ENCODE measurements at places on chromosomes 3 and 15.

DNA sequence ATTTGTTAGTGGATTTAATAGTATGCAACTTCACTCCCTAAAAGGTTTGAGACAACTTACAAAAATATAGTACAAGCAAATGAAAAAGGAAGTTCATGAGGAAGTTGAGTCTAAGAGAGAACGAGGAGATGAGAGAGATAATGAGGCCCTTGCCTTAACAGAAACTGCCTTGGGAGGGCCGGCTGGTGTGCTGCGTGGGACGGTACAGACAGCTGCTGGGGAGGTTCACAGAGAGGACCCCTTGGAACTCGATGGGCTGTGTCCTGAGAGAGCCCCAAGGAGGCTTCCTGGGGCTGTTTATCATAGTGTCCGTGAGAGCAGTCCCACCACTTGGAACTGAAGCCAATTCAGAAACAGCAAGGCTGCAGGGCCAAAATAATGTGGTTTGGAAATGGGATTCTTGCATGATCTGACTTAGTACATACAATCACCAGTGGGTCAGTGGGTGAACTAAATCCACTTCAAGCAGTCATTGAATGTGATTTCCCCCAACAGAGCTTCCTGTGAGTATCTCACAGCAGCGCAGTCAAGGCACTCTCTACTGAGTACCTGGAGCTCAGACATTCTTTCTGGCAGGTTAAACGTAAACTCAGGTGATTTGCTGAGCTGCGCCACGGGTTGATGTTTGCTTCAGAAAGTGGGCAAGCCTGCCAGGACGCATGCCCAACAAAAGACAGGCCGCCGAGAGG lies 90.8 kb downstream of the CRTC3 start:
- DNase-seq = no peak

DNA sequence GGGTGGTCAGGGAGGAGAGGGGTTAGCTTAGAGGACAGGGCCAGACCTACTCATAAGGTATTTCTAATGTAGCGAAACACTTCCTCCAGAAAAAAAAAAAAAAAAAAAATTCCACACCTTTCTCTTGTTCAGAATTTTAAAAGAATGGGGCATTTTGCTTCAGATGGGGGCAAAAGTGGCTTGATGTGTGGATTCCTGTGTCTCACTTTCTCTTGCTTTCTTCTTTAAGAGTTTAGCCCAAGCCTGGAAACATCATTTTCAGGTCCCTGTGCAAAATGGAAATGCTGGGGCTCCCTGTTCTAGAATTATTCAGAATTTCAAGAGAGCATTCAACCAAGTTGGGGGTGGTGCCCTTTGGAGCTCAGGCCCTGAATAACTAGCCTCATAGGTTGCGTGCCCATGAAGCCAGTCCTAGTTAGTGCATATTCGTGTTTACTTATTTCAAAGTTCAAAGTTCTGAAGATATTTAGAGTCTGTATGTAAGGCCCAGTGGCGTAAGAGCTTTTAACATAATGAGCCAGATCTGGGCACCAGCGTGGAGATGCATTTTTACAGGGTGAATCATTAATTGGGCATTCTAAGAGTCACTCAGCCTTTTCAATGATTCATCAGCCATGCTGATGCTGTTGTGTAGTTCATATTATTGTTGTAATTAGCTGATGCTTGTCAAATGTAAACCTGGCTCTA lies 104.5 kb downstream of the RPLP1 start:
- DNase-seq = no peak

DNA sequence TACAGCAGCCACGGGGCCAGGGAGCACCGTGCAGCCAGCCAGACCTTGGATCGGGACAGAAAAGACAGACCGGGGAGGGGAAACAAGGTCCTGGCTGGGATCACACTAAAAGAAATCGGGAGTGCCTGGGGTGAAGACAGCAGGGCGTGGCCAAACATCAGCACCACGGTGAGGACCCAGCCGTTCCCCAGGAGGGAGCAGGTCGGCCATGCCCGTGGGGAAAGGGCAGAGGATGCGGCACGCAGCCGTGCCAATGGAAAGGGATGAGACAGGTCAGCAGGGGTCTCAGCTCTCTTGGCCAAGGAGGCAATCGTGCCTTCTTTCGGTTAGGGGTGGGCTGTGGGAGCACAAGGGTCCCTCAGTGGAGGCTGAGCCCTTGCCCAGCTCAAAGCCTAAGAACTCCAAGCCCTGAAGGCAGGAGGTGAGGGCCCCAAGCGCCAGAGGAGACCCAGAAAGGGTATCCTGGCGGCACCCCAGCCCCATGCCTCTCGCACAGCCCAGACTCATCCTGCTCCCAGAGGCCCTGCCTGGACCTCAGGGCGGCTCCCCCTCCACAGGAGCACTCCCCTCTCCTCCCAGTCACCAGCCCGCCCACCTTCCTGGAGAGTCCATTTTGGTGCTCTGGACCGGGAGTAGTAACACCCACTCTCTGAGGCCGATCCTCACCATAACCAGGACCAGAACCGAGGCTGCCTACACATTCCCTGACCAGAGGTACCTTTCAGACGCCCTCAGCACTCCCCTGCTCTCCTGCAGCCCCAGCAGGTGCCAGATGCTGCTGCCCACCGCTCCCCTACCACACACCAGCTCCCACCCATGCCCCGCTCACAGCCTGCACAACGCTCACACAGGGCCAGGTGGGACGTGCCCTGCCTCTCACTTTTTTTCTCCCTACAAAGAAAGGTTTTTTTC lies 23.2 kb upstream of the OCA2 start:
- DNase-seq = no peak

GRCh38 chr3:42755681-42756578 lies 17.1 kb downstream of the CCDC13 start:
- no peak for DNase-seq

- DNase-seq = no peak
Observed at GRCh38 chr15:73522011-73522410, 79.0 kb downstream of the REC114 start.

- DNase-seq = no peak
Observed at GRCh38 chr15:98382139-98382538, 266.2 kb upstream of the IGF1R start.

GRCh38 chr3:33848624-33849347 lies 50.4 kb downstream of the PDCD6IP start:
- DNase-seq = no peak

- DNase-seq = no peak
Observed at GRCh38 chr3:186365202-186365974, 3.4 kb upstream of the DGKG start.

DNA sequence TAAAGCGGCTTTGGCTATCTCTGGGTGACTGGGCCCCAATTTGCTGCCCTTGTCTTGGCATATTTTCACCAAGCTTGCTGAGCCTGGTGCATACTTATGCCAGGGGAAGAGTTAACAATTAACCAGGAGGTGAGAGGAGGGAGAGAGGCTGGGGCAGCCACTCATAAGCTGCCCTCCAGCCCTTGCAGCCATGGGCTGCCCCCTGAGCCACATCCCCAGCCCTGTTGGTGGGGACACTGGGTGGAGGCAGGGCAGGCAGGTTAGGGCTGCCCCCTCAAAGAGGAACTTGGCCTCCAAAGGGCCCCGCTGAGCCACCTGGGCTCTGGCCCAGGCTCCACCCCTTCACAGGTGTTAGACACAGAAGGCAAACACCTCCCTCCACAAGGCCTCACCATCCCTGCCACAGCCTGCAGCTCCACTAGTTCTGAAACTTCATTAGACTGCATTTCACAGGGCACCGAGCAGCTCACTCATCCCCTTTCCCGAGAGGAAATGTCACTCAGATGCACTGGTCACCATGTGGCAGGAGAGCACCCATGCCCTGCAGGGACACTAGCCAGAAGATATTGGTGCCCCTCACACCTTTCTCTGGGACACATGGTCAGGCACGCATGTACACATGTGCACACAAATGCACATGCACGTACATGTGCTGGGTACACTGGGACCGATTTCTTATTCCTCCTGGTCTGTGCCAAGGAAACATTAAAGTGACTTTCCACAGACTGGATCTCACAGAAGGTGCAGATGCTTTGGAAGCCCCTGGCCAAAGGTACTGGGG lies 20.2 kb downstream of the AMOTL2 start:
- DNase-seq = no peak

- DNase-seq = no peak
Observed at GRCh38 chr3:187850258-187850921, 105.1 kb upstream of the BCL6 start.

DNA sequence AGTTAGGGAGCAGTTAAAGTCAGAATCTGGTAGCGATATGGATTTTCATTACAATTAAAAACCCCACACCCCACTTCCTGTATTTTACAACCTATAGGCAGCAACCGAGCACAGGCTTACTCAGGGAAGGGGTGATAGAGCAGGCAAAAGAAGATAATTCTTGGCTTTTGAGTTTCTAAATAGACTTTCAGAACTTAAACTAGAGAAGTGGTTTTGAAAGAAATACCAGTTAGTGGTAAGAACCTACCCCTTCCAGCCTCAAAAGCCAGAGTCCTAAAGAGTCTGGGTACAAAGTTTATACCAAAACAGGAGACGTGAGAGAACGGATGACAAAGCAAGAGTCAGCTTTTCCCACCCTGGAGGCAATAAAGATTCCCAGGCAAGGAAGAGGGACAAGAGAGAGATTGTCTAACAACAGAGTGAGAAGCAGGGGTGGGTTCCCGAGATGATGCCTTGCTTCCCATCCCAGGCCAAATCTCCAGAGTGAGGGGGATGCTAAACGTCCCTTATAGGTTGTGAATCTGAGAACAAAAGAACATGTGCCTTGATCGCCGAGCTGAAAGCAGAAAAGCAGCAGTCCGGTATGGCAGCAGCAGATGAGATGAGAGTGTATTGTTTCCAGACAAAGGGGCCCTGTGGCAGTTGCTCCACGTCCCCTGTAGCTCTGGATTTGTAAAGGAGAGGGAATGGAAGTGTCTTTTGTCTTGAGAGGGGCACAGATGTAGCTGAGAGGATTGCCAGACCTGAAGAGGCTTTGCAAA lies 36.8 kb downstream of the KLHL6 start:
- DNase-seq = no peak

- no peak for DNase-seq
Observed at GRCh38 chr3:18808429-18808828, 339.9 kb upstream of the KCNH8 start.

- no peak for DNase-seq
Observed at GRCh38 chr3:127758013-127758412, 64.3 kb downstream of the MGLL start.

DNA sequence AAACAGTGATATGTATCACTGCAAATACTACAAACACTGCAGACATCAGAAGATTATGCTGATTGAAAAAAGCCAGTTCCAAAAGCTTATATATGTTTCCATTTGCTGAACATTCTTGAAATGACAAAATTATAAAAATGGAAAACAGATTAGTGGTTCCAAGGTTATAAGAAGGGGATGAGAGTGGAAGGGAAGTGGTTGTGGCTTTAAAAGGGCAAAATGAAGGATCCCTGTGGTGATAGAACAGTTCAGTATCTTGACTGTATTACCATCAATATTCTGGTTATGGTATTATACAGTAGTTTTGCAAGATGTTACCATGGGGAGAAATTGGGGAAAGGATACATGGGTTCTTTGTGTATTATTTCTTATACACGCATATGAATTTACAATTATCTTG lies 77.8 kb downstream of the DZIP3 start:
- no peak for DNase-seq

DNA sequence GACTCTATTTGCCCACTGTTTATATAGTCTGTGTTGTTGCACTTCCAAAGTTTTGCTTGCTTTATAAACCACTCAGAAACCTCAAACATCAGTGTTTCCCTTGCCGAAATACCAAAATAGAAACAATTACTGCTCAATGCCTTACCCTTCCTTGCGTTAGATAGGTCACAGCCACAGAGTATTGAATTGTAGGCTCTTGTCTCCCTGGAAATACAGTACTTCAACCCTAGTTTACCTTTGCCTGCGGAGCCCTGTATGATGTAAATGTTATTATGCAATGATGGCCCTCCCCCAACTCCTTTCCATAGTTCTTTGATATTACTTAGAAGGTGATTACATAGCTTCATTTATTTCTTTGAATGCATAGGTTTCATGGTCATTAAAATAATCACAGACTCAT lies 44.2 kb downstream of the SOX2 start:
- no peak for DNase-seq

DNA sequence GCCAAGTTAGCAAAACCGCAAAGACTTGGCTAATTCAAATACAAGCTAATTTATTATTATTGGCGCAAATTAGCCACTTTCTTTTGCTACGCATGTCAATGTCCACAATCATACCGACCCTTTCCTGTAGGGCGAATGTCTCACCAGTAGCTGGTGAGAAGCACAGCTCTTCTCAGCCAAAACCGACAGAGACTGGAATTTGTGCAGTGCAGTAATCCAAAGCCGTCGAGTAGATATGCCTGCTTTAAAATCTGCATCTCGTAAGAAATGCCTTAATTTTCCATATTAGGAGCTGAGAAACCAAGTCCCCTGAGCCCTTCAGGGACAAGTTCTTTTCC lies 614 bp upstream of the MINDY2 start:
- DNase-seq = no peak

DNA sequence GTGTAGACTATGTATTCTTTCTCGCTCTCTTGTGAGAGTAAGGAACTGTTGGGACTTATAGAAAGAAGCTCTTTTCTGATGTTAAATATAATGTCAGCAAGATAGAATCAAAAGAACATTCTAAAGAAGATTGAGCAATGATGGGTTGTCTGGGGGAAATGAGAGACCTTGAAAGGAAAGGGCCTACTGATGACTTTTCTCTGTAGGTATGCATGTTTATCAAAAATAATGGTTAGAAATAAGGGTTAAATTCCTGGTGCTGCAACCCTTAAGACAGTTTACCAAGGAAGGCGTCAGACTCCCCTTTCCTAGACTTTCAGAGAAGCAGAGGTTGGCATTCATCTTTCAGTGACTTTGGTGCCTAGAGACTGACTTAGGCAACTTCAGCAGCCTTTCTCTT lies 69.8 kb downstream of the GHSR start:
- DNase-seq = no peak

- DNase-seq = no peak
Observed at GRCh38 chr3:118980832-118981231, 53.8 kb downstream of the IGSF11 start.

DNA sequence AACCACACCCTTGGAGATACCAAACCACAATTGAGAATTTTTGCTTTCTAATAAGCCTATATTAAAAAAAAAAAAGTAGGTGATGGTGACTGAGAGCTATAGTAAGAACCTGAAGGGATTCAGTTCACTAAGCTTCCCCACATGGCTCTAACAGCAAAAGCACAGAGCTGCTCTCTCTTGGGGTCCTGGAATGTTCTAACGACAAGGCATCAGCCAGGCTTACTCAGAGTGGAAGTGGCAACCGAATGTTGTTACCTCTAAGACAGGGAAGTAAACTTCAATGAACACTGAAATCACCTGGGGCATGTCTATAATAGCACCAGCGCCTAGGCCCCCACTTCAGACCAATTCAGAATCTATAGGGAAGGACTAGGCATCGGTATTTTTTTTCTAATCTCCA lies 397.7 kb downstream of the MAGI1 start:
- DNase-seq = no peak

- no peak for DNase-seq
Observed at GRCh38 chr3:196688349-196688748, 23.7 kb downstream of the CEP19 start.

Measured in activated CD4-positive, CD25-positive, alpha-beta regulatory T cell treated with anti-CD3 and anti-CD28 coated beads, Interleukin-2, amount 50 U/mL, for 72 hours (primary cell).